GM23248 (cell line): ENCODE measurements at places on chromosomes 12 and 14.

DNA sequence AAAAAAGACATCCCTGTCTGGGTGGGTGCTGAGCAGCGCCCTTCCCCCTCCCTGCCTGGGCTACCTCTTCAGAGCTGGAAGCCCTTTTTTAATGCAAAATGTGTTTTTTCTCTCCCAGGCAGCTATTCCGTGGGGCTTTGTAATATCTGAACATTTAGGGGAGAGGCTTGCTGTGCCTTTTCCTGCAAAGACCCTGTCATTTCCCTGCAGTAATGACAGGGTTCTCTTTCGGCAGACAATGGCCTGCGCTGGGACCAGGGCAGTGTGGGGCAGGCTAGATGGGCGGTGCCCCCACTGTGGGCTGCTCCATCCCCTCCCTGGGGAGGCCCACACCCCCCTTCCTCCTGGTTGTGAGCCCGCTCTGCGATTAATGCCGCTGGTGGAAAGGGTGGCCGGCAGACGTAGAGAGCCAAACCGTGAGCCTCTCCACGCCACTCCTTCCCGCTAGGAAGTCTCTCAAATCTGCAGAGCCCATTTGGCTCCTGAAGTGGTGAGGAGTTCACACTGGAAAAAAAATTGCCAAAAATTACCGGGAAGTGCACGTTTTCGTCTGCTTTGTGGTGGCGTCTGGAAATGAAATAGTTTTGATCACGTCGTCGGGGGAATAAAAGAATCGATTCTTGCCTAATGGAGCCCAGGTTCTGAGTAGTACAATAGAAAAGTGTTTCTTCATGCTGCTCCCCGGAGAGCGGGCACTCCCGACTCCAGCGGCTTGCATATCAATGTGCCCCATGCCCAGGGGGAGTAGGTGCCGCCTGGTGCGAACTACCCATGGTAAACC lies 31.5 kb downstream of the KIF26A start:
- DNase-seq: no peak

GRCh38 chr12:53287741-53288216 lies 7.6 kb upstream of the PFDN5 start:
- DNase-seq: peak; percentile 73

GRCh38 chr12:17342381-17342961 lies 736.5 kb upstream of the LMO3 start:
- DNase-seq: no peak

DNA sequence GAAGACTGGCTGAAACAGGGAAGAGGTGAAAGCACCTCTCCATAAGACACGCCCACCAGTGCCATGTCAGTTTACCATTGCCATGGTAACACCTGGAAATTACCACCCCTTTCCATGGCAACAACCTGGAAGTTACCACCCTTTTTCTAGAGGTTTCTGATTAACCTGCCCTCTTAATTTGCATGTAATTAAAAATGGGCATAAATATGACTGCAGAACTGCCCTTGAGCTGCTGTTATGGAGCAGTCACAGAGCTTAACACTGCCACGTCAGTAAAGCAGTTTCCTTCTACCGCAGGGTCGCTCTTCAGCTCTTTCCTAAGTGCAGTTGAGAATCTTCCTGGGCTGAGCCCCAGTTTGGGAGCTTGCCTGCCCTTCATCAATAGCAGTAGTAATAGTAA lies 55.2 kb downstream of the RASSF3 start:
- no peak for DNase-seq

DNA sequence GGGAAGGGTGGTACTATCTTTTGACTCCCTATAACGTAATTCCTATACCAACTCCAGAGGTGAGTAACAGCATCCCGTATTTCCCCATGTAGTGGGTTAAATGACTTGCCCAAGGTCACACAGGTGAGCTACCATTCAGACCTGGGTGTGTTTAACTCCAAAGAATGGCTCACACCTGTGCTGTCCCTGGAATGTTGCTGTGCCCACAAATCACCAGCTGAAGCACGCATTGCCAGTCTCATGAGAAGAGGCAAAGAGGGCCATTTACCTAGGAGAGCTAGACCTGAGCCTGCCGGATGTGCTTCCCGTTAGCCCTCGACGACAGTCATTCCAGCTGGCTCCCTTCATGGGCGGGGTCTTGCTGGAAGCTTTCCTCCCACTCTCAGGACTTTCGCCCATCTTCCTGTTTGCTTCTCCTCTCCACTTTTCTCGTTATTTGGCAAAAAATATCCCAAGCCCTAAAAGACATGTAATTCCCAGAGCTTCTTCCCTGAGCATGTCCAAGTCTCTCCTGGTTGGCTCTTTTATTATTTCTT lies 106.6 kb upstream of the VASH1 start:
- no peak for DNase-seq

DNA sequence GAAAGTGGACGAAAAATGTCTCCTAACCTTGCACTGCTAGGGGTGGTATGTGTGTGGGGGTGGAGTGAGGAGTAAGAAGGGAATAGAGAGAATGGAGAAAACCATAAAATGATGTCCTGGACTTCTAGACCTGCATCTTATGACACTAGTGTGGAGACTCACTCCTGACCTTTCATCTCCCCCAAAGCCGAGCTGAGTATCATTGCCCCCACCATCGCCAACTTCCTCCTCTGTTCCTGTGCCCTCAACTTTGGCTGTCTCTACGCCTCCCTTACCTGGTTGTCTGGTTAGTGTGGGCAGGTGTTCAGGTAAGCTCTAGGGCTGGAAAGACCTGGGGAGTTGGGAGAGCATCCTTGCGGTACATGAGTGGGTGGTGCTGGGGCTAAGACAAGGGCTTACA lies 4.5 kb upstream of the KLHL33 start:
- no peak for DNase-seq

GRCh38 chr12:41459111-41459905 lies 271.2 kb downstream of the PDZRN4 start:
- no peak for DNase-seq

- DNase-seq: peak; percentile 5
Observed at GRCh38 chr14:64878837-64879634, 671 bp downstream of the SPTB start.

DNA sequence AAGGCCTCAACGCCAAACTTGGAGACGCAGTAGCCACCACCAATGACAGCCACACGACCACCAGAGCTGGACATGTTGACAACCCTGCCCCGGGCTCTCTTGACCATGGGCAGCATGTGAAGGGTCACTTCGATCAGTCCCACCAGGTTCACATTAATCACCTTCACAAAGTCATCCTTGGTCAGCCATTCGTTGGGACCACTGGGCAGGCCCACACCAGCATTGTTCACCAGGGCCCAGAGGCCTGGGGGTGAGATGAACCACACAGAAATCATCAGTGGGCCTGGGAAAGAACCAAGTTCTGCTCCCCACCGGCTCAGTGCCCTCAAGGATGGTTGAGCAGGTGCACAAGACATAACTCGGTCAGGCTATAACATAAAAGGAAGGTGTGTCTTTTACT lies 4.0 kb downstream of the SDR9C7 start:
- DNase-seq: no peak

DNA sequence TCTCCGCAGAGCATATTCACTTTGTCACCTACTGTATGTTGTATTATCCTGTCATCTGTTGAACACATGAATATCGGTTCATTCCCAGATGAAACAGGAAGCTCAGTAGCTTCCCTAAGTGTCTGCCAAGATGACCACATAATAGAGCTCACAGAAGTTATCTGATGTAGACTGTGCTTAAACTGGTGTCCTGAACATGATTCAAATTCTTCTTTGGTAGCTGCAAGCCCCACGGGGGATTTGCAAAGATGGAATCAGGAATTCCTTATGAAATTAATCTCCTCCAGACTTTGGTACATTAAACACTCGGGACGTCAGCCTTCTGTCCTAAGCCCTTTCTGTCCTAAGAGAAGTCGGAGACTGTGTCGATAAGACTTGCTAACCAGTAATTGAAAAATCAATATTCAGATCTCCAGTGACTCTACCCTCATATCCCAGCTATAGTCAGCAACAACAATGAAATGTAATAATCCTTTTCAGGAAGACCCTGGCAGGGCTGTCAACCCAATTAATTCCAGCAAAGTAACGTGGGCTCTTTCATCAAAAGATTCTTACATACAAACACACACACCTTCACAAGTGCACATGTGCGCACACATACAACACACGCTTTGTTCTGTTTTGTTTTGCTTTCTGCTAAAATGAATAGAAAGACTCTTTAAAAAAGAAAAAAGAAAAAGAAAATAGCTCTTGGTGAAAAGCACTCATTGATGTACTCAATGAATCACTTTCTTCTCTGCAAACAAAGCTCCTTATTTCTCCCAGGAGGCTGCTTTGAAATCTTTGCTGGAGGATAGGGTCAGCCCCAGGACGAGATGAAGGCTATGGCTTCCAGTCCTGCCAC lies 127.2 kb downstream of the RIMBP2 start:
- DNase-seq: no peak

GRCh38 chr12:131274906-131275305 lies 321.2 kb downstream of the ADGRD1 start:
- no peak for DNase-seq

GRCh38 chr12:32120419-32120818 lies 13.8 kb downstream of the BICD1 start:
- DNase-seq: no peak

DNA sequence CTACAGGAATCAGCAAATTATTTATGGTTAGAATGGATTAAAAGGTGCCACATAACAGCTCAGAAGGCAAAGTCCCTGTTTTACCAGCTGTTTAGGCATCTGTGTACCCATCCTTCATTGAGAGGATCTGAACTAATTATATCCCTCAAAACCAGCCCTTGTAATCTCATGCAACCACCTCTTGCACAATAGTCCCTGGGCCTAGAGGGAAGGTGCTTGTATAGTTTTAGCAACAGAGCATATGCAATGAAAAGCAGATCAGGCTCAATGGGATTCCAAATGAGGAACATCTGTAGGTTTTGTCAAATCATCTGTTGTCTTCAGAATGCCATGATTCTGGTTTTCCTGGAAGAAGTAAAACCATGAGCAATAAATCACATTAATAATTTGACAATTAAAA lies 26.0 kb upstream of the GLIPR1L2 start:
- DNase-seq: peak; percentile 32

DNA sequence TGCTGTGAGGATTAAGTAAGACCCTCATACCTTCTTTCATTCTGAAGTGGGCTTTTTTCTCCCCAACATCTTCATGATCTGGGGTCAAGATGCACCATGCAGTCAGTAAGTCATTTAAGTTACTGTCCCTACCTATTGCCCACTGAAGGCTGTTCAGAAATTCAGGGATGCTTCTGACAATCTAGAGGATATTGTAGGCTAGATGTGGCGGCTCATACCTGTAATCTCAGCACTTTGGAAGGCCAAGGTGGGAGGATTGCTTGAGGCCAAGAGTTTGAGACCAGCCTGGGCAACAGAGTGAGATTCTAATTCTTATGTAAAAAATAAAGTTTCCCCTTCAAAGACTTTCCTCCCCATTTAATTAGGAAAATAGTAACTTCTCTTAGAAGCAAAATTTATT lies 28.7 kb downstream of the PHETA1 start:
- DNase-seq: no peak

- peak; percentile 9 for DNase-seq
Observed at GRCh38 chr14:71168564-71169427, 261.5 kb downstream of the PCNX1 start.

GRCh38 chr12:2345902-2346301 lies 293.1 kb downstream of the CACNA1C start:
- DNase-seq: no peak

- no peak for DNase-seq
Observed at GRCh38 chr12:104234926-104235499, 19.4 kb downstream of the TXNRD1 start.

GRCh38 chr12:118220702-118221101 lies 84.8 kb downstream of the PEBP1 start:
- DNase-seq: no peak

- no peak for DNase-seq
Observed at GRCh38 chr14:52018252-52018651, 28.9 kb downstream of the RTRAF start.

DNA sequence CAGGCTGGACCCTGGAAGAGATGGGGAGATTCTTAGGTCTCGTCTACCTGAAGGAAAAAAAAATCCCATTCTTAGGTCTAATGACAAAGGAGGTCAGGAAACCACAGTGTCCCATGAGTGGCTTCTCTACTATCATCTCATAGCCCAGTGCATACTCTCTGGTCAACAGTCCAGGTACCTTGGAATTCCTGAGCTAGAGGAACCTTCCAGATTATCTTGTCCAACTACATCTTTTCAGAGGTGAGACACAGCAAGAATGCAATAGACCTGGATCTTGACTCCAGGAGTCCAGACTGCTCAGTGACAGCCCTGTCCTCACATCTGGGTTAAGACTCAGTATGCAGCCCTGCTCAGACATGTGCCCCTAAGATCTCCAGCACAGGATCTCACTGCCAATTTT lies 177.5 kb upstream of the NOS1 start:
- DNase-seq: no peak

DNA sequence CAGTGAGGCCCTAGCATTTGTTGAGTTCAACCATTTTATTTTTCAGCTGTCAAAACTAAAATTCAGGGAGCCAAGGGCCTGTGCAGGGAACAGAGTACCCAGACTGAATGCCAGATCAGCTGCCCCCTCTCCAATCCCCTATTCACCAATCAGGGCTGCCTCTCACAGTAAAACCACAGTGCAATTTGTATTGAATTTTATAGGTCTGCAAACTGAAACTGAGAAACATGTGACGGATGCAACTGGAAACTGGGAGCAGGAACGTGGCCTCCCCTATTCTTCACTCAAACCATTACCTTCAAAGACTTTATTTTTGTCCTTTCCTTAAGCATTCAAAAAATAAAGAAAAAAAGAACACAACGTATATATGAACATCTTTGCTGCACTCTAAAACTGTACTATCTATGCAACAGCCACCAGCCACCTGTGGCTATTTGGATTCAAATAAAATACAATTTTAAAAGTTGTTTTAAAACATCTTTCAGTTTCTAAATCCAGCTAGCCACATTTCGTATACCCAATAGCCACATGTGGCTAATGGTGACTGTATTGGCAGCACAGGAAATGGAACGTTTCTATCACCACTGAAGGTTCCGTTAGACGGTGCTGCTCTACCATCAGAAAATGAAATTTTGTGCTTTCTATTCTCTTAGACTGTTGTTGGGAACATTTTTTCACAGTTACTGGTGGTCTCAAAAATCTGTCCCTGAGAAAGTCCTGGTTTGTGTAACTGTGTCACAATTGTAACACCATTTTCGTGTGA lies 371.3 kb upstream of the FAR2 start:
- no peak for DNase-seq

- DNase-seq: no peak
Observed at GRCh38 chr12:72658615-72659014, 386.4 kb downstream of the TRHDE start.
